Activated naive CD4-positive, alpha-beta T cell (primary cell): ENCODE measurements at places on chromosomes 7 and 10.

DNA sequence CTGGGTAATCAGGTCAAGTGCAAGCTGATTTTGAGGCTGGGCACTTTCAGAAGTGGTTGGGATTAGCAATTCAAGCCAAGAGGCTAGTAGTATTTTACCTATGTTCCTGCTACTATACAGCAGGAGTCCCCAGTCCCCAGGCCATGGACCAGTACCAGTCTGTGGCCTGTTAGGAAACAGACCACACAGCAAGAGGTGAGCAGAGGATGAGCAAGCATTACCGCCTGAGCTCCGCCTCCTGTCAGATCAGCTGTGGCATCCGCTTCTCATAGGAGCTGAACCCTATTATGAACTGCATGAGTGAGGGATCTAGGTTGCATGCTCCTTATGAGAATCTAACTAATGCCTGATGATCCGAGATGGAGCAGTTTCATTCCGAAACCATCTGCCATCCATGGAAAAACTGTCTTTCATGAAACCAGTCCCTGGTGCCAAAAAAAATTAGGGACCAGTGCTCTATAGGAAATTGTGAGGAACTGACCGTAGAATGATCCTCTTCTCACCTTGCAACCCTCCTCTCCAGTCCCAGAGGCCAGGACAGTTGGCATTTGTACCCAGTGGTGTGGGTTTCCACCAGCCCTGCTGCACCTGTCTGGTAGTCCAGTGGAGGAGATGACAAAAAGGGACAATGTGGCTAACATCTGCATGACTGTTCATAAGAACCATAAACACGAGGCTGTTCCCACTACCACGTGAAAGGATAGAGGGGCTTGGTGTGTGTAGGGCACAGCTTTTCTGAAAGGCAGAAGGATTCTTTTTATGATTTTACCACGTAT, 172.5 kb downstream of the KIAA1217 start:
- no peak for DNase-seq

DNA sequence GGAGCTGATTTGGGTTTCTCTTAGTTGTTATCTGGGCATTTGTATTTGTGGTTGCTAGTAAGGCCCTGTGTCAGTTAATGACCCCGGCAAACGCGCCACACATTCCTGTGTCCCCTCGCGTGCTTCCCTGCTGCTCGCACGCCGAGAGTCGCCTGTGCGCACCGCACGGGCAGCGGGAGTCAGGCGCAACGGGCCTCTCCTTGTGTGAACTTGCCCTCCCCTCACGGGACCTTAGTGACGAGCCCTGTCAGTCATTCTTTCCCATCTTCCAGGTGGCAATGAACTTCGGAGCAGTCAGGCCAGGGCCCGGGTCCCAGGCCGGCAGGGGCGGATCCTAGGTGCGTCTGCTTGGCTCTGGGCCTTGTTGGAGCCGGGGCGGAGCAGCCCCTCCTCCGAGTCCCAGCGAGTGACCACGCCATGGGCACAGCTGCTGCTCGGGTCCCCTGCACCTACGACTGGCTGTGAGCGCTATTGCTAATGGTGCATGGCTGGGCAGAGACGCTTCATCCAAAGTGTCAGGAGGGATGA, 12.4 kb upstream of the PRKAR1B start:
- DNase-seq, result no peak

- no peak for DNase-seq
These were observed 35.4 kb upstream of the WAC start for GRCh38 chr10:28497313-28498126.

- DNase-seq, result no peak
These were observed 296.3 kb upstream of the NPSR1 start for GRCh38 chr7:34361663-34362250.

DNA sequence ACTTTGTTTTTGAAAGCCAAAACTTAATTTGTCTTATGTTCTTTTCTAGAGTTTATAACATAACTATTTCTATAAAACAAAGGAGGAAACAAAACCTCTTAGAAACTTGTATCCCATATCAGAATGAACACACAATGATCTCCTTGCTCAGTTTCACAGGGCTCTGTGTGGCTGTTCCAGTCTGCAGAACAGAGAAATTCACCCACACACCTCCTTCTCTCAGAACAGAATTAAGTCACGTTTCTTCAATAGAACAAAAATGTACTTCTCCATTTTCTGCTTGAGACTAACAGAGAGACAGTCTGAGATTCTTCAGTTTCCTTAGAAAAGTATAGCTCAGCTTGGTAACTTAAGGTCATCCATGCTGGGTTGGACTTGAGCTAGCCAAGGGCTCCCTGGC, 15.8 kb upstream of the DOCK1 start:
- DNase-seq, result no peak

DNA sequence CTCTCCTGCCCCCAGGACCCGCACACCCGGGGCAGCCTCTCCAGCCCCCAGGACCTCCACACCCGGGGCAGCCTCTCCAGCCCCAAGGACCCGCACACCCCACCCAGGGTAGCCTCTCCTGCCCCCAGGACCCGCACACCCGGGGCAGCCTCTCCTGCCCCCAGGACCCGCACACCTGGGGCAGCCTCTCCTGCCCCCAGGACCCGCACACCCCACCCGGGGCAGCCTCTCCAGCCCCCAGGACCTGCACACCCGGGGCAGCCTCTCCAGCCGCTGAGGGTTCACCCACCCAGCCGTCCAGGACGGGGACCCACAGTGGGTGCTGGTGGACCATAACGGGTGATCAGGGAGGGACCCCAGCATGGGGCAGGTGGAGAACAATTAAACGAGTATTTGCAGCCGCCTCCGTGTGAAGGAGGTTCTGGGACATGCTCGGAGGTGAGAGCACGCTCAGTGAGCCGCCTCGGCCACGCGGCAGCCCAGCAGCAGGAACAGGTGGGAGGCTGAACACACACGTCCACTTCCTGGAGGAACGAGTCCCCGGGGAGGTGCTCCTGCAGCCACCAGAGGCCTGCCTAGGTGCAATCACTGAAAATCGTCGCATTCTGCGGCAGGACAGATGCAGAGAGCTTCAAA, 107.9 kb downstream of the PDGFA start:
- DNase-seq, result no peak

DNA sequence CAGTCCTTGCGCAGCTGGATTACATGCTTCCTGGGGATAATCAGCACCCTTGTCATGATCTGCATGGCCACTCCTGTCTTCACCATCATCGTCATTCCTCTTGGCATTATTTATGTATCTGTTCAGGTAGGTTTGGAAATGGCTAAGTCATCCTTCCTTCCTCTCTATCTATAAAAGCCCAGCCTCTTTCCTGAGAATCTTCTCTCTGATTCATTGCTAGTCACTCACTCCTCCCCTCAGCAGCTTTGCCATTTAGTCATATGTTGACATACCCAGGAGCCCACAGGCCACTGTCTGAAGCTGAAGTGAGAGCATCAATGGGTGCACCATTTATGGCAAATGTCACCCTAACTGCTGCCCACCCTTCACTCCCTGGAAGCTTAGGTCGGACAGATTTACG, 52.0 kb downstream of the ABCC2 start:
- DNase-seq, result no peak

- no peak for DNase-seq
These were observed 717.3 kb downstream of the XPNPEP1 start for GRCh38 chr10:109205929-109206585.

DNA sequence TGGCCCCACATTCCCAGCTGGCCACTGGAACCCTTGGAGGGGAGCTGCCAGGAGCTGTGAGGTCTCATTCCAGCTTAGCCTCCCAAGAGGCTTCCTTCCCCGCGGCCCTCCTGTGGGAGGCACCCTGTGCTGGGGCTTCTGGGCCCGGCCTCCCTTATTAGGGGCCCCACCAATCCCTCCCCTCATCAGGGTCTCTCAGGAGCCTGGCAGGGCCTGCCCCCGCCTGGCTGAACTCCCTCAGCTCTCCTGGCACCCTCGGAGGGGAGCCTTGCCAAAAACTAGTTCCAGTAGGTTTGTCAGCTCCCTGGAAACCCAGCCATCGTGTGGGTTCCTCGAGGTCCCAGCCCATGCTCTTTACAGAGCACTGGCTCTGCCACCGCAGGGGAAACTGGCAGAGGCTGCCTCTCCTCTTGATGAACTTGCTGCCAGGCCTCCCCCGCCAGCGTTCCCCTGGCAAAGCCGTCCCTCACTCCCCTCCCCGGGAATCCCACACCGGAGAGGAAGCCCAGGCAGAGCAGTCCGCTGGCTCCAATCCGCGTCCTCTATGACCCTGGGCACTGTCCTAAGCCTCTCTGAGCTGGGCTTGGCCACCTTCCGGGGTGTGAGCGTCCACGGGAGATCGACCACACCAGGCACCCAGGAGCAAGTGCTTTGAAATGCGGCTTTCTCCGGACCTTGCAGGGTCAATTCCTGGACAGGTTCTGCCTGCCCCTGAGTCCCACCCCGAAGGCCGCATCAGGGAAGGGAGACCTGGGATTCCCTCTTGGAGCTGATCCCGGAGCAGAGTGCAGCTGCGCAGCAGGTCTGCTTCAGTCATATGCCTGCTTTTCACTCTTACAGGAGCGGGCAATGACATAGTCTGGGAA, 139.8 kb downstream of the ARHGAP22 start:
- DNase-seq, result no peak

- no peak for DNase-seq
These were observed 230.2 kb upstream of the AKR1E2 start for GRCh38 chr10:4595719-4596319.

- no peak for DNase-seq
These were observed 2.5 kb upstream of the ZNF33A start for GRCh38 chr10:38007991-38008390.

DNA sequence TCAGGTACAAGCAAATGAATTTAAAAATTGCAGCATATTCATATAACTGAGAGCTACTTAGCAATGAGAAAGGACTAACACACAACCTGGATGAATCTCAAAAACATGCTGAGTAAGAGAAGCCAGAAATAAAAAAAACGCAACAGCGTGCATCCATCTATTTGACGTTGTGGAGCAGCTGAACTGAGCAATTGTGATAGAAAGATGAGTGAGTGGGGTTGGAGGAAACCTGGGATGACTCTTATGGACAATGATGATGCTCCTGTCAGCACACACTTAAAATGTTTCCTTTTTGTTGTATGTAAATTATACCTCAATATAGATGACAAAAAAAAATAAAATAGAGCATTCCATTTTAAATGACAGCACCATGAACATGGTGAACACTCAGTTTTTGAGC, 36.0 kb upstream of the AKR1E2 start:
- DNase-seq, result no peak

DNA sequence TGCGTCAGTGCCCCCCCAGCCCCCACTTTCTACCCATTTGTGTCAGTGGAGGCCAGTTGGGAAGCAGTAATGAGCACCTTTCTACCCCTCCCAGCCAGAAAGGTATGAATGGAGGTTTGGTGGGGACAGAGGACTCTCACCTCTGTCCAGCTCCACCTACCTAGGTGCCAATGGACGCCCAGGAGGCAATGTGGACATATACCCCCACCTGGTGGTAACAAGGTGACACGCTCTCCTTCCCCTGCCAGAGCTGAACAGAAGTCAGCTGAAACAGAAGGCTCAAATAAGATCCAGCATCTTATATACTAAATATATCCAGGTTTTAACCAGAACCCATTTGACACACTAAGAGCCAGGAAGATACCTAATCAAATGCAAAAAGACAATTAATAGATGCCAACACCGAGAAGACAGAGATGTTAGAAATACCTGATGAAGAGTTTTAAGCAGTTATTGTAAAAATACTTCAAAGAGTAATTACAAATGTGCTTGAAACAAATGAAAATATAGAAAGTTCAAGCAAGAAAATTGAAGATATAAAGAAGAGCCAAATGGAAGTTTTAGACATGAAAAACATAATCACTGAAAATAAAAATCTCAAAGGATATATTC, 18.4 kb upstream of the SORCS3 start:
- DNase-seq, result no peak

GRCh38 chr10:132382231-132382922, 14.6 kb upstream of the PWWP2B start:
- DNase-seq, result no peak

DNA sequence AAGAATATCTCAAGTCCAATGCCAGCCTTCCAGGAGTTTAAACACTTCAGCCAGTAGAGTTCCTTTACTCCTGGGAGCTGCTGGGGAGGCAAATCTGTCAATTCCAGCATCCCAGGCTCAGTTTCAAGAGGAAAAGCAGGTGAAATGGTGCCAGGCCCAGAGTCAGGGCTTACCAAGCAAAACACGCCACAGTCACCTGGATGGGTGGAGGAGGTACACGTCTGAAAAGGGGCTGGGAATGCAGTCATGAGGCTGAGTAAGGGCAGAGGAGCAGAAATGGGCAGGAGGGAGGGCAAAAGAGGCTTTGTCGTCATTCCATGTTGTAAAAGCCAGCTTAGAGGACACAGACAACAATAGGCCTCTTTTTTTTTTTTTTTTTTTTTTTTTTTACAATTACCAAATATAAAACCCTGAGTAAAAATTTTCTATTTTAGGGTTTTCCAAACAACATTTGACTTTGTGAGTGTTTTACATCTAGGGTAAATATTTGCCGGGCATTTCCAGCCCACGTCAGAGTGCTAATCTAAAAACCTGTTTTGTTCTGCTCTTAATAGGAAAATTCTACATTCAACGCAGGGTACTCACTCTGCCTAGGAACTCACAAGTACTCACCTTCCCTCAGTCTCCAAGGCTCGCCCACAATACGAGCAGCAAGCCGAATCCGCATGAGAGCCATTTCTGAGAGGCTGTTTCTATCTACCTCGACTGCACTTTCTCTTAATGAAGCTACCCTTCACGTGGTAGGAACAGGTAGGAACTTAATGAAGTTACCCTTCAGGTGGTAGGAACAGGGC, 21.2 kb downstream of the GFRA1 start:
- DNase-seq, result no peak

DNA sequence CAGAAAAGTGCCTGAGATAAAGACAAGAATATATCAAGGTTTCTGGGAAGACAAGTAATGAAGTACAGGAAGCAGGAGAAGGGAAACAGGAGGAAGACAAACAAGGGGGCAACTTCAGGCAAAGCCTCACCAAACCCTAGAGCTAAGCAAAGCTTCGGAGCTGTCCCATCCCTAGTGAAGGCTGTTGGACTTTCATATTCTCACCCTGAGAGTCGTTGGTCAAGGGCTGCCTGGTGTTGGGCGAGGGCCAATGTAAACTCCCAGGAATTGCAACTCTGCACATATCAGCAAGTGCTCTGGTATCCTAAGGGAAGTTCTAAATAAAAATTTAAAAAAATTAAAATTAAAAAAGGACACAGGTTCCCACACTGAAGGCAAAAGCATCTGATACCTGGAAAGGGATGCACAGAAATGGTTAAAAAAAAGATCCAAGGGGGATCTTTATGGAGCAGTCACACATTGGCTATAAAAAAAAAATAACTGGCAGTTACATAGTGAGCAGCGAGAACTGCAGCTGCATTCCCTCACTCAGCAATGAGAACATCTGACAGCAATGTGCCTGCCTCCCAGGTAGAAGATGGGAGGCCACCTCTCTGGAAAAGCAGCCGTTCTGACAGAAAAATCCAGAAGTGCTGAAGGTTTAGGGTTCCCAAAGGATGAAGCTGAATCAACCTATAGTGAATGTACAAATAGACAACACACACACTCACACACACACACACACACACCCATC, 304.7 kb downstream of the WDR11 start:
- no peak for DNase-seq

GRCh38 chr7:24141874-24142509, 142.0 kb upstream of the NPY start:
- DNase-seq, result no peak
